ENCODE measurements at places on chromosomes 5 and 9.
A peak's percentile ranks its signal among the peaks of the same experiment; 100 is the strongest.

GRCh38 chr9:27094640-27095298 is 14.3 kb upstream of the TEK start:
- no peak for DNase-seq

GRCh38 chr5:57659886-57660285 is 177.3 kb upstream of the ACTBL2 start:
- DNase-seq: no peak

DNA sequence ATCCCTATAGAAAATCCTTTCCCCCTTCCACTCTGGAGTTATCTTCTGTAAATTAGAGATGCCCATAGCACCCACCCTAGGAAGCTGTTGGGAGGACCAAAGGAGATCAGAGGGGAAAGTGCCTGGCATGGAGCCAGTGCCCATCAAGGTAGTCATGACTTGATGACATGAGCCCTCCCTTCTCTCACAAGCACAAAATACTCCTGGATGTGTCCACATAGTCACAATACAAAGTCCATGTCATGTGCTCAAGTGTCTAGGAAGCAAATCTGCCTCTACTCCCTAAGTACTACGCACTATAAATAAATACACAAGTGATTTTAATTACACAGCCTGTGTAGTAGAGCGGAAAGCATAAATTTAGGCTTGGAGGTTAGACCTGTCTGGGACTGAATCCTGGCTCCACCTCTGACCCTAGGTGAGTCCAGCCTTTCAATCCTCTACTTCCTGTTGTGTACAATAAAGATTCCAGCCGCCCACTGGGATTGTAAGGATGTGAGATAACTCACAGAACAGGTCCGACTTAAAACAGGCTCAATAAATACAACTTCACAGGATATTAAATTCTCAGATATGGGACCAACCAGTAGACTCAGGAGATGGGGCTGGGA is 30.6 kb downstream of the TTC39B start:
- DNase-seq: no peak

- no peak for DNase-seq
These were observed 3.9 kb downstream of the CYFIP2 start for GRCh38 chr5:157269761-157270272.

GRCh38 chr5:37668524-37669047 is 171.3 kb downstream of the GDNF start:
- no peak for DNase-seq

- no peak for DNase-seq
These were observed 17.7 kb downstream of the POU5F2 start for GRCh38 chr5:93723681-93724080.

GRCh38 chr5:56815658-56816545 is 553 bp downstream of the MAP3K1 start:
- DNase-seq: peak; percentile 41

- no peak for DNase-seq
These were observed 182.1 kb downstream of the DMRT2 start for GRCh38 chr9:1231998-1232919.

DNA sequence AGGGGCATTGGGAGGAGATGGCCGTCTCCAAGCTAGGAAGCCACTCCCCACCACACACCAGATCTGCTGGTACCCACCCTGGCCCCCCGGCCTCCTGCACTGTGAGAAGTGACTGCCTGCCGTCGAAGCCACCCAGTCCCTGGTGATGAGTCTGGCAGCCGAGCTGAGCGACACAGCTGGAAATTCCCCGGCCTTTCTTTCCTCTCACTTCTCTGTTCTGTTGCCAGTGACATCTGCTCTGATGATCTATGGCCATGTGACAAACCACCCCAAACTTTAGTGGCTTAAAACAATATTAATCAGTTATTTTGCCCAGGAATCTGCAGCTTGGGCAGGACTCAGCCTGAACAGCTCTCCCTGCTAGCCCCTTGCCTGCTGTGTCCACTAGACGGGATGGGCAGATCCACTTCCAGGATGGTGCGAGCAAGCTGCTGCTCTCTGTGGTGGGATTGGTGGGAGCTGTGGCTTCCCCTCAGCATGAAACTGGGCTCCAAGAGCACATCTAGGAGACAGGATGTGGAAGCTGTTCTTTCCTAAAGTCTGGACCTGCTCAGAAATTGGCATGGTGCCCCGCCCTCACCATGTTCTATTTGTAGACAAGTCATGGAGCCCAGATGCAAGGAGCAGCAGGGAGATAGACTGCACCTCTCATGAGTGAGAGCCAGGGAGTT is 211.2 kb downstream of the GADD45G start:
- DNase-seq: no peak

- DNase-seq: no peak
These were observed 100.5 kb upstream of the GNAQ start for GRCh38 chr9:78131969-78132700.

DNA sequence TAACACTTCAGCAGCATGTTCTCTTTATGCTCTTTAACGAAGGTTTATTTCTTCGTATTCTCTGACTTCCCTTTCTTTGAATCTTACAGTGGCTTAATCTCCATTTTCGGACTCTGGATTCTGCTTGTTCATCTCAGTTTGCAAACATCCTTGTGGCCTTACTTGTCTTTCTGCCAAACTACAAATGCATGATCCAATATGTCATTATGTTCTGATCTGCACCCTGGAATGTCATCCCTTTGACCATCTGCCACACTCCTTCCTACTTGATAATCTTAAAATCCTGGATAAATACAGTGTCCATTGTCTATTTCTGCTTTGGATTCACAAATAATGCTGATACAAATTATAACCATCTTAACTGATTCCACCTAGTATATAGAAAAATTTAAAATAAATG is 499.2 kb downstream of the CDH18 start:
- DNase-seq: no peak

GRCh38 chr5:169115461-169116124 is 185.3 kb downstream of the SLIT3 start:
- no peak for DNase-seq

GRCh38 chr9:85290019-85290418 is 451.7 kb downstream of the AGTPBP1 start:
- no peak for DNase-seq

GRCh38 chr9:113425072-113425471 is 14.5 kb downstream of the C9orf43 start:
- no peak for DNase-seq

- no peak for DNase-seq
These were observed 17.9 kb downstream of the STARD4 start for GRCh38 chr5:111494355-111494999.

DNA sequence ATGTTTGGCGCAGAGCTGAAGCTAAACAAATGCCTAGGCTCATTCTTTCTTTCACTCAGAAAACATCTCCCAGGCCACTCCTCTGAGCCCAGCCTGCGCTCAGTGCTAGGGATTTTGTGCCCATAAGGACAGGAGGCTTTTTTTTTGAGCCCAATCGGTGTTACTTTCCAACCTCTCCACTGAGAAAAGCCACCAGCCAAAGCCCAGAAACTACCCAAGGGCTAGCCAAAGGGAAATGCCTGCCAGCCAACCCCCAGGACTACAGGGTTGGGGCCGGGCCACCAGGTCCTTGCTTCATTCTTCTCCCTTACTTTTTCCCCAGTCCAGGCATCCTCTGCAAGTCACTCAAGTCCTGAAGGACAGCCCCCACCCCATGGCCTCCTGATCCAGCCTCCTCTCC is 134.7 kb downstream of the PAX5 start:
- no peak for DNase-seq

- no peak for DNase-seq
These were observed 6.6 kb upstream of the NFIB start for GRCh38 chr9:14320271-14321181.

DNA sequence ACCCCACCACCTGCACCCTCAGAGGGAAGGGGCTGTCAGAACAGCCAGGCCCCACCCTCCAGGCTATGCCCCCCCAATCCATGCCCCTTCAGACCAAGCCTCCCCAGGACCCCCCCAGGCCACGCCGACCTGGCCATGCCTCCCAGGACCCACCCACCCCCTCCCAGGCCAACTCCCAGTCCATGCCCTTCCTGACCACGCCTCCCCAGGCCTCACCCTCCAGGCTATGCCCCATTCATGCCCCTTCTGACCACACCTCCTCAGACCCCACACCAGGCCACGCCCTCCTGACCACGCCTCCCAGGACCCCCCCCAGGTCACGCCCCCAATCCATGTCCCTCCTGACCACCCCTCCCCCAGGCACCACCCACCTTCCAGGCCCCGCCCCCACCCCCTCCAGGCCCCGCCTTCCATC is 27.6 kb downstream of the TPPP start:
- DNase-seq: no peak

- no peak for DNase-seq
These were observed 186.7 kb upstream of the DAPK1 start for GRCh38 chr9:87310827-87311523.

DNA sequence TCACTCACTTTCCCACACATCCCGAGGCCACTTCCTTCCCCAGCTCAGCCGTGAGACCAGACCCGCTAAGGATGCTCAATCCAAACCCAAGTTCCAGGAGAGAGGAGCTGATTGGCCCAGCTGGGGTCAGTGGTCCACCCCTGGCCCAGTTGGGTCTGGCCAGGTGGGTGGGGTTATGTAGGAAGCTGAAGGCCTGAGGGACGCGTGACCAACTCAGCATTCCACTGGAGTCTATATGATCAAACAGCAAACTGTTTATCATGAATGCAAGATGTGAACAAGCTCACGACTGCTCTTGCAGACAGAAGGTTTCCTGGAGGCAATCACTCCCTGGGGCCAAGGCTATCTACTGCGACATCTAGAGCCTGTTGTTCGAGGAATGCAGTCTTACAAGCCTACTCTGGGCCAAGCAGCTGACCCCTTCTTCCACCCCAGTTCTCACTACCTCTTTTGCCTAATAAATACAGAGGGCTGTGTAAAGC is 4.9 kb upstream of the RAPGEF1 start:
- no peak for DNase-seq

DNA sequence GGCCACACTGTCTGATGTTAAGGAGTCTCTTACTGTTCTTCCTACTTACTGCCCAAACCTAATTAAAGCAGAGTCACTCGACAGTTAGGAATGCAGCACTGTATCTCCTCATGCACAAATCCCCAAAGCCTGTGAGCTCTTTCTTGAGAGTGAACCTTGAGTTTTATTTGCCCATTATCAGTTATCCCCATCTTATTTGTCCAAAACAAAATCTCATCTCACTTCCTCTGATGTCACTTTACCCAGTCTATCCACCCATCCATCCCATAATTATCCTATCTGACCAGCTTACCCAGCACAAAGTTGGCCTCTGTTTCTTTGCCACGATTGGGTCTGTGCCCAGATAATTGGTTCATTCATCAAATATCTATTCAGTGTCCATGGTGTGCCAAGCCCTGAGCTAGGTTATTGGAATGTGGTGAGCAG is 250.8 kb downstream of the SLIT3 start:
- no peak for DNase-seq

DNA sequence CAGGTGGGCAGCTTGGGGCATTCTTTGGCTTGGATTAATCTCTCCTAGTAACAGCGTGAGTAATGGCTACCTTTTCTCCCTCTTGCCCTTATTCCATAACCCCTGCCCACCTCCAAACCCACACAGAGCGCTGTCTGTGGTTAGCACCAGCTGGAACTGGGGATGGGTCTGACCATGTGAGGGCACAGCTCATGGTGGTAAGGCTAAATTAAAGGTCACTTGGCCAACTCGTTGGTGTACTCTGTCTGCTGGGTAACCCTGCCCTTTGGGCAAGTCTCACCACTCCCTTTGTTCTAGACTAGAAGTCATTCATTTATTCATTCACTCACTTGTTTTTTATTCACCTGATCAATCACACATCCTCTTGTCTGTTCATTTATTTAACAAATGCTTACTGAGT is 27.8 kb downstream of the PPARGC1B start:
- DNase-seq: no peak

GRCh38 chr5:151520294-151520693 is 70.8 kb downstream of the FAT2 start:
- DNase-seq: no peak

DNA sequence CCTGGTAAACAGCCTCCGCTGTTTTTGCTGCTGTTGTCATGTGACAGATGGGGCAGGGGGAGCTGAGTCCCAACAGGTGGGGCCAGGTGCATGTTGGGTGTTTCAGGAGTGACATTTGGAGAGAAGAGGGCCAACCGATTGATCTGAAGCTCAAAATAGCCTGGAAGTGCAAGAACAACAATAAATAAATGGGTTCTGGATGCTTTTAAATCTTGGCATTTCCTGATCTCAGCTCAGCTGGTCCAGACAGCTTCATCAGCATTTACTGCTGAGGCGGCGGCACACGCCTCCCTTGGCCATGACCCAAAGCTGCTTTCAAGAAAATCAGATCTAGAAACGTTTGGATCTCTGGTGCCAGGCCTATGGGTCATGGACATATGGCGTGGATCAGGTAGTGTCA is 70.5 kb downstream of the PPARGC1B start:
- DNase-seq: no peak

- no peak for DNase-seq
These were observed 50.2 kb downstream of the C9orf50 start for GRCh38 chr9:129570450-129571297.

DNA sequence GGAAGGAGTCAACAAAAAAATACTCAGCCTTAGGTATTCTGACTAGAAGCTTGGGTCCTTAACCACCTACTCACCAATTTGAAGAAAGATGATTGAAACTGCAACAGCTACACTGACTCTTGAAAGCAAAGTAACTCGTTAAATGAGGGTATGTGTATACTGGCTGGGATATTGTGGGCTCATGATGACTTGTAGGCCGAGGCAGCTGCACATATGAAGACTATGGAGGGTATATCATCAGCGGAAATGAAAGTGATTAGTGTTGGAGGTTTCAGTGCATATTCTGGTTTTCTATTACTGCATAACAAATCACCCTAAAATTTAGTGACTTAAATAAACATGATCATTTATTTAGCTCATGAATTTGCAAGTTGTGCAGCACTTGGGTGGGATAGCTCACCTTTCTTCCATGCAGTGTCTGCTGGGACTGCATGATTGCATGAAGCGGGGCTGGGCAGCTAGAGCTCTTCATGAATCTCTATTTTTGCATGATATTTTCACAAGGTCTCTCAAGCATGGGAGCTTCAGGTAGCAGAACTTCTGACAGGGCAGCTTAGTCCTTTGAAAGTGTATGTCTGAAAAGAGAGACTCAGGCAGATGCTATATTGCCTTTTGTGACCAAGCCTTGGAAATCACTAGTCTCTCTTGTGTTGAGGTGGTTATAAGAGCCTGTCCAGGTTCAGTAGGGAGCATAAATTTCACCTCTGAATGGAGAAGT is 96.1 kb upstream of the CDKN2B start:
- no peak for DNase-seq

DNA sequence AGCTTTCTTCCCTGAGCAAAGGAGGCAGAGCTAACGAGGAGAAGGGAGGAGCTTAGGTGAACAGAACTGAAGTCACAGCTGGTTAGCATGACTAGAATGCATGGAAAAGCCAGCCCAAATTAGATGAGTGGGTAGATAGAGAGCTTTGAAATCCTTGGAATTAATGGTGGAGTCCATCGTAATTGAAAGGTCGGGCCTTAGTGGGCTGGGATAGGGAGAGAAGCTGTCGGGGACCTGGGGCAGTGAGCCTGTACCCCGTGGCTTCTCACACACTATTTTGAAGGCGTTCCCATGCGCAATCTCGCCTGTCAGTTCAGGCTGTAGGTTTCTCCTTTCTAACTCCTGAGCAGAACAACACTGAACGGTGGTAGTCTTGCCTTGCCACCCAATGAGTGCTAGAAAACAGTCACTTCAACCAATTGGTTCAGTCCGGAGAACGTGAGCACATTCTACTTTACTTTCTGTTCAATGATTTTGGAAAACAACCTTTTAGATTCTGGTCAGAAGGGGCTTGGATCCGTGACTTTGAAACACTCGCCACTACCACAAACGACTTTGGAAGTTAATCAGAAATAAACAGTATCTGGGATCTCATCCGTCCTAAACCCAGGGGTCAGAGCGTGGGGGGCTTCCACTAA is 655 bp upstream of the RAI14 start:
- peak; percentile 15 for DNase-seq
